M059J (cell line): ENCODE measurements at places on chromosomes 3 and 15. TPM values are rescaled to one million over a fixed set of nuclear protein-coding genes. Genes with fewer than 3 reads are reported as not detected.
A peak's percentile ranks its signal among the peaks of the same experiment; 100 is the strongest.

ACSBG1 gene
- not detected in 2 replicates for total RNA-seq

CCDC54 gene
- total RNA-seq, result not detected in 2 replicates

MYO5C gene
- total RNA-seq, result 2.5 and 6.4 TPM in 2 replicates

LMAN1L gene
- not detected in 2 replicates for total RNA-seq

CDHR4 gene
- total RNA-seq, result not detected in 2 replicates

NR1I2 gene
- not detected in 2 replicates for total RNA-seq

GP5 gene
- total RNA-seq, result 0.12 TPM in 1 of 2 replicates, not detected in the other

DNA sequence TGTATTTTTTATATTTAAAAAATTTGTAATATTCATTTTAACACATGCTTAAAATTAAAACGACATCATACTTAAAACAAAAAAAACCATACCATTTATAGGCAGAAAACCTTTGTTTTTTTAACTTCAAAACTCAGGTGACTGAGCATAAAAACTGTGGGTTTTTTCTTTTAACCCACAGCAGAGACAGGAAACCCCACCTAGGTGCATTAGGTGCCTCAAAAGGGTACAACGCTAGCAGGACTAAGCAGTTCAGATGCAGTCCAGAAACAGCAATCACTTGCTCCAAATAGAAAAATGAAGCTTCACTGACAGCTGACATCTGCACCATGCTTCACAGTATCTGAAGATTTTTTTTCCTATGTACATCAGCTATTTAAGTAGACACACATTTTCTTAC lies 52.3 kb downstream of the GLB1 start:
- no peak for DNase-seq

- no peak for DNase-seq
Measured at GRCh38 chr15:38024293-38025091, 90.1 kb downstream of the TMCO5A start.

- no peak for DNase-seq
Measured at GRCh38 chr3:195113048-195113447, 157.9 kb downstream of the XXYLT1 start.

- DNase-seq, result peak; percentile 7
Measured at GRCh38 chr3:148131990-148132638, 565.6 kb upstream of the AGTR1 start.

DNA sequence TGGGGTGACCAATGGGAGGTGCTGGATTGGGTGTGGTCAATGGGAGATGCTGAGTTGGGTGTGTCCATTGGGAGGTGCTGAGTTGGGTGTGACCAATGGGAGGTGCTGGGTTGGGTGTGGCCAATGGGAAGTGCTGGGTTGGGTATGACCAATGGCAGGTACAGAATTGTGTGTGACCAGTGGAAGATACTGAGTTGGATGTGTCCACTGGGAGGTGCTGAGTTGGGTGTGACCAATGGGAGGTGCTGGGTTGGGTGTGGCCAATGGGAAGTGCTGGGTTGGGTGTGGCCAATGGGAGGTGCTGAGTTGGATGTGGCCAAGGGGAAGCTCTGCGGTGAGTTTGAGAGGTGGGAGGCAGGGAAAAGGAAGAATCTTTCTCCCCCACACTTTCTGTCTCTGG lies 250.0 kb upstream of the PROK2 start:
- DNase-seq, result no peak

DNA sequence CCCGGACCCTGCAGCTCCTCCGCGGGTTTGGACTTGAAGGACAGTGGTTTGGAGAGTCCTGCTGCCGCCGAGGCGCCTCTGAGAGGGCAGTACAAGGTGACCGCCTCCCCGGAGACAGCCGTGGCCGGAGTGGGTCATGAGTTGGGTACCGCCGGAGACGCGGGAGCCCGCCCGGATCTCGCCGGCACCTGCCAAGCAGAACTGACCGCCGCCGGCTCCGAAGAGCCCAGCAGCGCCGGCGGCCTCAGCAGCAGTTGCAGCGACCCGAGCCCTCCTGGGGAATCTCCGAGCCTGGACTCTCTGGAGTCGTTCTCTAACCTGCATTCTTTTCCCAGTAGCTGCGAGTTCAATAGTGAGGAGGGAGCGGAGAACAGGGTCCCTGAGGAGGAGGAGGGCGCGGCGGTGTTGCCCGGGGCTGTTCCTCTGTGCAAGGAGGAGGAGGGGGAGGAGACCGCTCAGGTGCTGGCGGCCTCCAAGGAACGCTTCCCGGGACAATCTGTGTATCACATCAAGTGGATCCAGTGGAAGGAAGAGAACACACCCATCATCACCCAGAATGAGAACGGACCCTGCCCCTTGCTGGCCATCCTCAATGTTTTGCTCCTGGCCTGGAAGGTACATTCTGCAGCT lies 634 bp downstream of the MINDY2 start:
- peak; percentile 47 for DNase-seq

DNA sequence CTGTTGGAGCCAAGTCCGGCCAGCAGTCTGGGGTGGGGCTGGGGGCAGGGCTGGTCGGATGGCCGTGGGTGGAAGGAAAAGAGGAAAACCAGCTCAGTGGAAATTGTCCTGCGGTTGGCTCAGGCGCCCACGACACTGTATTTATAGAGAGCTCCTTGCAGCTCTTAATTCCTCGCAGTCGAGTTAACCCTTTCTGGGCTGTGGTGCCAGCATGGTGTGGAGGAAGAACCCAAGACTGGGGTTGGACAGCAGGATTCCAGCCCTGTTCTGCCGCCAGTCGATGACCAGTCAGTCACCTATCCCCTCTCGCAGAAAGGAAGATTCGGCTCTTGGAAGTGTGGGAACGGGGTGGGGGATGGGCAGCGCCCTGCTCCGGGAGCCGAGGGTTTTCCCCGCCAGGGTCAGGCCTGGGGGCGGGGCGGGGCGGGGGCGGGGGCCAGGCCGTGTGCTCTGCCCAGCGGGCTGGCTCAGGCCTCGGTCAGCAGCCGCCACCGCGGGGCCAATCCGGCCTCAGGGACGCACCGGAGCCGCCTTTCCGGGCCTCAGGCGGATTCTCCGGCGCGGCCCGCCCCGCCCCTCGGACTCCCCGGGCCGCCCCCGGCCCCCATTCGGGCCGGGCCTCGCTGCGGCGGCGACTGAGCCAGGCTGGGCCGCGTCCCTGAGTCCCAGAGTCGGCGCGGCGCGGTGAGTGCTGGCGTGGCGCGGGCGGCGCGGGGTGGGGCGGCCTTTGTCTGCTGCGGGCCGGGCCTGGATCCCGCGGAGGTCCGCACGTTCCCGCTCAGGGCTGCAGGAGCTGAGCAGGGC lies at the start of gene CD276:
CD276 (plus strand) TSS at position 607 of the 804 bp plus-strand sequence. CDS start 15,257 bp downstream, outside the sequence.
- peak; percentile 75 for DNase-seq

DNA sequence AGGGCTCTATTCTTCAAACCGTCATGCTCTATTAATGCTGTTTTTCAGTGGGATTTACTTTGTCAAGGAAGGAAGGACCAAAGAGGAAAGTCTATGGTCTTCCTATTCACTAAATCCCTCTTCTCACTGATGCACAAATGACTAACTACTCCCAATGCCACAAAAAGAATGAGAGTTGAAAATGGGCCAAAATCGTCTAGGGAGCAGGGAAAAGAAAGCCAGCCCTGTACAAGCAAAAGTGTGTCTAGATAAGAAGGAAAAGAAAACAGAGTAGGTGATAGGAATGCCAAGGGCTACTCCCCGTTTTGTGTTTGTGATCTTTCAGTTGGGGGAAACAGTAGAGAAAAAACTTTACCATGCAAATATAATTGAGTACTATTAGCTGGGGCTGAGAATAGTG lies 97.2 kb upstream of the TMCO5A start:
- peak; percentile 43 for DNase-seq

GRCh38 chr15:29420188-29420587 lies 150.6 kb upstream of the NSMCE3 start:
- DNase-seq, result no peak

DNA sequence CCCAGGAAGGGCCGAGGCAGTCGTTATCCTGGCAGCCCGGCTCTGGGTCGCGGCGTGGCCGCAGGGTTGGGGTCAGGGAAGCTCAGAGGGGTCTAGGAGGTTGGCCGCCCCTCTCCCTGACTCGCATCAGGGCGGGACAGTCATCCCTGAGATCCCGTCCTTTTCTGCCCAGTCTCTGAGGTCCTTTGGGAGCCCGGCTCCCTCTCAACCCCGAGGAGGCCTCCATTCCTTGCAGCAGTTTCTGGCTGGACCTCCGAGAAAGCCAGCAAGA lies 495 bp downstream of the HYAL2 start:
- no peak for DNase-seq

GRCh38 chr3:103169289-103169688 lies 734.5 kb downstream of the ZPLD1 start:
- peak; percentile 66 for DNase-seq
